Amniotic stem cell (primary cell): ENCODE measurements at places on chromosomes 7 and 10.

DNA sequence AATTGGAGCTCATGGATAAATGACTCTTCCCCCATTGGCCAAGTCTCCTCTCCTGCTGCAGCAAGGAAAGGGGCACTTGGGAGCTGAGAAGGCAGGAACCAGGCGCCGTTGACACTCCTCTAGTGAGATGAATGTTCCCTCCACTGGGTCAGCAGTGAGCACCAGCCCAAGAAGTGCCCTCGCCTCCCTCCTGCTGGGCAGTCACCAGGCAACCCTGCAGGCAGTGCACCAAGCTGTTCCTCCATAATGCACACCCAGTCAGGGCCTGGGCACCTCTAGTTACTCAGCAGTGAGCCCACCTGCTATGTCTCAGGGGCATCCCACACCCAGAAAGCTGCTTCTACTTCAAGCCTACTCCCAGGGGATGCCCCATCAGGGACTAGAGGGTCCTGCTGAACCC, 84.3 kb downstream of the KCNMA1 start:
- no peak for DNase-seq

DNA sequence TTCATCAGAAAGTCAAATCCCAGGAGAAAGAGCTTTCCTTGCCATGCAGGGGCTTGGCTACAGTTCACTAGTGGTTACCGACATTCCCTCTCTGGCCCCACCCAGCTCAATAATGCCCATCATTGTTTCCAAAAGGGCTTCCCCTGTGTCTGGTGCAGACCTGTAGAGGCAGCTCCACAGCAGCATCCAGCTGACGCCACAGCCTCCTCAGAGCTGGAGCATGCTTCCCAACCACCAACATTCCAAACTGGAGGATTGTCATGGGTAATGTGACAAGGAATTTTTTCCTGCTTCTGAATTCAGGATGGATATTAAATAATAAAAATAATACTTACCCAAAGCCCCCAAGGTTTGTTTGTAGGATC, 77.4 kb downstream of the ZNF365 start:
- DNase-seq = no peak

- peak; percentile 62 for DNase-seq
Measured at GRCh38 chr10:12720217-12720981, 281.1 kb downstream of the CCDC3 start.

DNA sequence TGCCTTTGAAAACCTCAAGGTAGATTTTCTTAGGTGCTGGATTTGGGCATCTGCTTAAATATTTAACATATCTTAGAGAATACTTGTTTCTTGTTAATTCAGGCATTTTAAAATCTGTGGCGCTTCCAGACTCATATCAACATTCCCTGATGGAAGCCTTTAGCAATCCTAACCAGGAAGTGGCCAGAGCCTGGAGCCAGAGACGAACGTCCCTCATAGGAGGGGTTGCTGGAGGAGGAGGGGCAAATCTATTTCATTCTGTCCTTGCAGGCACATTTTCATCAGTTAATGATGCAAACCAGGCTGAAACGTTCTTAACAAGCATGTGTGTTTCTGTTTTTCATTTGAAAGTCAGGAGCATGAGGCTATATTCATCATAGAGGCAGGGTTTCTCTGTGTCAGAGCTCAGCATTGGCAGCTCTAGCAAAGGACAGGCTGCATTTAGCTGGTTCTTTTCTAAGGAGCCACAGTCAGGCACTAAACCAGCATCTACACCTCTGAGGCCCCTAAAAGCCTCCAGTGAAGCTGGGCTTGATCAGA, 17.8 kb upstream of the IFIT2 start:
- peak; percentile 72 for DNase-seq

GRCh38 chr7:96532428-96532935, 177.2 kb downstream of the SEM1 start:
- DNase-seq = no peak

- DNase-seq = no peak
Measured at GRCh38 chr10:30494558-30494957, 60.6 kb downstream of the MAP3K8 start.

DNA sequence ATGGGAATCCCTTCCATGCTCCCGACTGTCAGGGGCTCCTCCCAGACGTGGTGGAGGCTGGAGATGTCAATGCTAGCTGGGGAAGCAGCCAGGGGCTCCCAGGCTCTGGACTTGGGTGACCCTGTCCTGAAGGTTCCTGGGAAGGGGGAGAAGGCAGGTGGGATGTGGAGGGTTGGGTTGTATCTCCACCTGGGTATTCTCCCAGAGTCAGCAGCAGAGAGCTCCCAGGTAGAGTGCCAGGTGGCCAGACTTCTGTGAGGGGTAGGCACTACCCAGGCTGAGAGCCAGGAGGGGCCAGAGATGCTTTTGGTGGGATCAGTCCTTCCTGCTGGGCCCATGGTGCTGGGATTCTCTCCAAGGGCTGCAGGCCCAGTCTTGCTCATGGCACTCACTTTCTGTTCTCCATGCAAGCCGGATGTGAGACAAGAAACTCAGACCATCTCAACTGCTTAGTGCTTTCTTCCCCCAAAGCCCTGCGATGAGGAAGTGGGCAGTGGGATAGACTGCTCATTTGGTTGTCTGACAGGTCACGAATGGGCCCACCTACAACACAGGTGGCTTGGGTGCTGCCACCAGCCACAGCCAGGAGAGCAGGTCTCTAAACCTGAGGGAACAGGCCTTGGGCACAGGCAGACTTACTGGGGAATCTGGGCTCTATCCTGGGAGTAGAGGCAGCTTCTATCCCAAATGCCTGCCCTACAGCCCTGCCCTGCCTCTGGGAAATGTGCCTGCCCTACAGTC, 52.5 kb upstream of the CAMK2B start:
- no peak for DNase-seq

DNA sequence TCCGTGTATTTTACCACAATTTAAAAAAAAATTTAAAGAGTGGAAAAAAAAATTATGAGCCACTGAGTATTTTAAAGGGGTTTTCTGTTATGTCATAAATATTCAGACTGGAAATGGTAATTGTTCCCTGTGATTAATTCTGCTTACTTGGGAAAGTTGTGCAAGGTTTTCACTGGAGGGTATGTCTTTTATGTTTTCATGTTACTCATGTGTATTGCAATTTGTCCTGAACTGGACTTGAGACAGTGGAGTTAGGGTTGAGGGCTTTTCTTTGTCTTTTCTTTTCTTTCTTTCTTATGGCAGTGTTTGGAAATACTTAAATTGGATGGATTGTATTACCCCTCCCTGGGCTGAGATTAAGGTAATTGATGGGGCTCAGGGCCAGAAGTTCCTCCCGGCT, 257.7 kb downstream of the BAMBI start:
- no peak for DNase-seq

DNA sequence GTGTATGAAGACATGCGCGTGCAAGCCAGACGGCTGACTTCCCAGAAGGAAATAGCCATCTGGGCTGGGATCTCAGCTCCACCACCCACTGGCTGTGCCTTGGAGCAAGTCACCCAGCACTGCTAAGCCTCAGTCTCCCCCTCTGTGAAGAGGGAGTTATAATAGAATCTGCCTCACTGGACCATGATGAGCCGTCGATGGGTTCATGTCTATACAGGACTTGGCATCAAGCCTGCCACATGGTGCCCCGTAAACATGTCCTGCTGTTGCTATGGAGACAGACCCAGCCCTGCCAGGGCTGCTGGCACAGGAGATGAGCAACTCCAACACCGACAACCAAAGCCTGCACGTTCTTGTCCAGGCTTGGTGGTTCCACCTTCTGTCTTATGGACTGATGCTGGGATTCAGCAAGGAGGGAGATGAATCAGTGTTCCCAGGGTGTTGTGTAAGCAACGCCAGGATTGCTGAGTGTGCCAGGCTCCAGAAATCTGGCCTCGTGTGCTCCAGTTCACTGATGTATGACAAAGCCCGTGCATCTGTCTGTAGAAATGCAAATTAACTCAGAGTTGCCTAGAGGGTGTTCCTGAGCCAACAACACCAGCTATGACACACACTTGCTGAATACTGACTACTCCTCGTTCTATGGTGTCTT, 5.6 kb downstream of the GPR15LG start:
- no peak for DNase-seq

- no peak for DNase-seq
Measured at GRCh38 chr10:52756295-52756694, 16.3 kb downstream of the MBL2 start.

GRCh38 chr10:8174762-8175161, 120.3 kb downstream of the GATA3 start:
- no peak for DNase-seq

- DNase-seq = no peak
Measured at GRCh38 chr10:110873951-110874350, 2.2 kb downstream of the PDCD4 start.

GRCh38 chr10:90751107-90751997, 106.5 kb downstream of the HTR7 start:
- DNase-seq = no peak
